ENCODE measurements at places on chromosomes 3 and 15. TPM values are rescaled to one million over a fixed set of nuclear protein-coding genes. Genes with fewer than 3 reads are reported as not detected.
A peak's percentile ranks its signal among the peaks of the same experiment; 100 is the strongest.

- peaks cover 12% of the 10 kb centered on the region for H3K36me3 ChIP-seq
- H3K4me1 ChIP-seq, result peaks cover 80% of the 10 kb centered on the region
- H3K27me3 ChIP-seq, result no peaks in the 10 kb centered on the region
- DNase-seq, result no peak
- no peak overlapping the region for H3K27ac ChIP-seq
Measured at GRCh38 chr3:66485291-66485968, 15.4 kb downstream of the LRIG1 start.

GRCh38 chr3:185659942-185660921 lies 74.1 kb downstream of the SENP2 start:
- DNase-seq, result peak; percentile 77
- H3K27ac ChIP-seq, result no peak overlapping the region
- H3K4me3 ChIP-seq, result no peak overlapping the region
- H3K4me1 ChIP-seq, result peaks cover 7% of the 10 kb centered on the region

DNA sequence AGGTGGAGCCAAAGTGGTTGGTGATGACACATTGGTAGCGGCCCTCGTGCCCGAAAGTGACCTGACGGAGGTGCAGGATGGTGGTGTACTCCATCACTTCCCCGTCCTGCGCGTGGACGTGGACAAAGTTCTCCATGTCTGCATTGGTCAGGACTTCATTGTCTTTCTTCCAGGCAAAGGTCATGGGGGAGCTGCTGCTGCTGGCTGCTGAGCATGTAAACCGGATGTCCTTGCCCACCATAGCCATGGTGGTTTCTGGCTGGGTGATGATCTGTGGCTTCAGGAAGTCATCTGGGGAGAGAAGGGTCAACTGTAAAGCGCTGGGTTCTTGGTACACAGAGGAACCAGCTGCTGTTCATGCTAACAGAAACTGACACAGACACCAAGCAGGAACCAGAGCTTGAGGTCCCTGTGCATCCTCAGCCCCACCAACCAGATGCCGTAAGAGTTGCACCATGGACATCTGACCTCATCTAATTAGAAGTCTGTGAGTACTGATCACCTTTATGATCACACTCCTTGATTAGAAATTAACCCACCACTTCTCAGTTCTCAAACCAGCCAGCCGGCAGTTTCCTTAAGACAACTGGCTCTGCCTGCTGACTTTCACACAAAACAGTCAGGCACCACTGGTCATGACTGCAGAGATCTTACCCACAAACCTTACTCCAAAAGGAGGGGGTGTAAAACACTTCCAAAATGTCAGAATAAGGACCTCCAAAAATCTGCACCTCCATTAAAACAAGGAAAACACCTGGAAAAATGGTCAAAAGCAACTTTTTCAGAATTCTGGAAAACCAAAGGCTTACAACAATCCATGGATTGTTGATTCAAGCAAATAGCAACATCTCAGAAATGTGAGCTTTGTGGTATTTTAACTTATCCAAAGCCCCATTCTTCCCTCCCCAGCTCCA lies 114.6 kb downstream of the LRIG1 start:
- peaks cover 65% of the 10 kb centered on the region for H3K36me3 ChIP-seq
- no peak overlapping the region for H3K4me3 ChIP-seq
- peaks cover 16% of the 10 kb centered on the region for H3K4me1 ChIP-seq
- no peaks in the 10 kb centered on the region for H3K27me3 ChIP-seq
- H3K27ac ChIP-seq, result peak overlapping the region; percentile 5

DNA sequence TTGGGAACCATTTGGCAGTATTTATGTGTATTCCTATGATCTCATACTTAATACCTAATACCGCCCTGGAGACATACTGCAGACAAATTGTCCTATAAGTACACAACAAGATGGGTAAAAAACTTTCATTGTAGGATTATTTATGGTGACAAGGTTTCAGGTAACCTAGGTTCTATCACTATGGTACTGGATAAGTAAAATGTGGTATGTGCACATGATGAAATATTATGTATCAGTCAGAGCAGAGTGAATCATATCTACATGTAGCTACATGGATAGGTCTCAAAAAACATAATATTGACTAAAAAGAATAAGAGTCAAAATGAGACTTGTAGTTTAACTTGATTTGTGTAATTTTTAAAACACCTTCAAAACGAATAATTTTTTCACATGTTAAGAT lies 147.8 kb downstream of the LEKR1 start:
- peaks cover 8% of the 10 kb centered on the region for H3K4me1 ChIP-seq
- H3K27ac ChIP-seq, result no peak overlapping the region
- no peak overlapping the region for H3K4me3 ChIP-seq
- peaks cover 6% of the 10 kb centered on the region for H3K27me3 ChIP-seq

- no peaks in the 10 kb centered on the region for H3K36me3 ChIP-seq
- H3K27me3 ChIP-seq, result no peaks in the 10 kb centered on the region
- H3K27ac ChIP-seq, result no peak overlapping the region
- no peak overlapping the region for H3K4me3 ChIP-seq
- DNase-seq, result no peak
Measured at GRCh38 chr15:64717735-64718495, 57.5 kb downstream of the RBPMS2 start.

DNA sequence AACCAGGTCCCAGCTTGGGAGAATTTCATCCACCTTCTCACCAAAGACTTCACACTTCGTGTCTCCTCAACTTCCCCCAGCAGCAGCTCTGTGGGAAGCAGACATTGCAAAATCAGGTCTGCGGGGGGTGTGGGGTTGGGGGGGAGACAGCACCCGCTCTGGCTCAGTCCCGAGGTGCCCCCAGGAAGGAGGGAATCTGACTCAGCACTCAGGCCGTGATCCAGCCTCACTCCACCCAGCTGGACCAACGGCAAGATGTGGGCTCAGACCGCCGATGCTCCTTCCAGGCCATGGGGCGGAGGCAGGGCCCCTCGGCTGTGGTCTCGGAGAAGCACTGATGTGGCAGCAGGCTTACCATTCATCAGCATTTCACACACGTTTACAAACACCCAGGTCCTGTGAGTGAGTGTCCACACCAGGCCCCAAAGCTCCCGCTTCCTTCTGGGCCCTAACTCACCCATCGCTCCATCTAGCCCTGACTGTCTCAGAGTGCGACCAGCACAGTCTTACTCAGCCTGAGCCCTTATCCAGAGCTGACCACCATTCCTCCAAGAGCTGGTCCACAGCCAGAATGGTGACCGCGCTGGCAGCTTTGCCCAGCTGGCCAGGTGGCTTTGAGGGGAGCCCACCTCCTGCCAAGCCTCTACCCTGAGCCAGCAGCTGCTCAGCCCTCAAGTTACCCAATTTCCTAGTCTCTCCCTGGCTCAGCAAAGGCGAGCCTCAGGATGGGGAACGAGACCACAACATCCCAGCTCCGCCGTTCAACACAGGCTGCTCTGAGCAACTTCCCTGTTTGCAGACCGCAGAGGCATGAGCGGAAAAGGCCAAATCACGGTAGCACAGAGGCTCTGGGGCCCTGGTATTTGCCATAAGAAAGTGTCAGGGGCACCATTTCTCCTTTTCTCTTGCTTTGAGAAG lies 3.3 kb downstream of the STAB1 start:
- H3K36me3 ChIP-seq, result no peaks in the 10 kb centered on the region
- H3K27me3 ChIP-seq, result no peaks in the 10 kb centered on the region
- DNase-seq, result no peak
- no peak overlapping the region for H3K27ac ChIP-seq
- peaks cover 2% of the 10 kb centered on the region for H3K4me1 ChIP-seq

- no peaks in the 10 kb centered on the region for H3K36me3 ChIP-seq
- H3K27ac ChIP-seq, result no peak overlapping the region
- no peaks in the 10 kb centered on the region for H3K27me3 ChIP-seq
- no peak for DNase-seq
Measured at GRCh38 chr3:9346141-9346540, 16.7 kb upstream of the THUMPD3 start.

DNA sequence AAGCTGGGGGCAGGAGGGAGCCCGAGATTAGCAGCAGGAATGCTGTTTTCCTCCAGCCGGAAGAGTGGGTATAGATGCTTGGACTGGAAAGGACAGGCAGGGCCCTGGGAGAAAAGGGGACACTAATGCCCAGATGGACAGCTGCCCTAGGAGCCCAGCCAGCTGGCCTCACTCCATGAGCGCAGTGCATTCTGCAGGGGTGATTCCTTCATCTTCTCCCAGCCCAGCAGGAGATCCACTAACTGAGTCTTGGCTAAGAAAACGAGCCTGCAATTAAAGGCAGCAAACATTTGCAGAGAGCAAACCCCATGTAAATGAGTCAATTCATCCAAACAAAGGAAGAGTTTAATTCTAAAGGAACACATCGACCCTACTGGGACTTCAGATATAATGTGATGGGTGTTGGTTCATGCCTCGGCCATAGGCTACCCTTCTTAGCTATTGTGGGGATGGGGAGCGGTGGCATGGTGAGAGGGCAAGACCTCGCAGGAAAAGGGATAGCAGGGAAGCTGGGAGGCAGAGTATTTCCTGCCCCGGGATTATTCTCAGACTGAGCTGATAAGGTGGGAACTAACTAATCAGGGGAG lies 13.3 kb upstream of the MINAR1 start:
- H3K4me1 ChIP-seq, result no peaks in the 10 kb centered on the region
- H3K27ac ChIP-seq, result no peak overlapping the region

DNA sequence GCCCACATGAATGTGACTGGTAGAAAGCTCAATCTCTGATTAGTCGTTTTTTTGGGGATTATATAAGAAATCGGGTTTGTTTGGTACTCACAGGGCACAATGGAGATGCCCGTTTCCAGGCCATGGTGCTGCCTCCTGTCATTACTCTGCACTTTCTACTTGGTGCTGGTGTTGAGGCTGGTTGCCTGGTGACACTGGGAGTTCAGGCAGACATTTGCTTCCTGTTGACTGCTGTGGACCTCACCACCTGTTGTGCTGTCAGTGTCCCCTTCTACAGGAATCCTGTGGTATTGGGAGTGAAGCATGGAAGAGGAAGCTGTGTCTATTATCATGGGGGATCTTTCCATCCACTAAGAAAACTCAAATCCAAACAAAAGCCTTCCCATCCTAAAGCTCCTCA lies 227.2 kb upstream of the TBL1XR1 start:
- peaks cover 48% of the 10 kb centered on the region for H3K4me1 ChIP-seq
- no peak overlapping the region for H3K27ac ChIP-seq
- H3K27me3 ChIP-seq, result no peaks in the 10 kb centered on the region
- DNase-seq, result no peak

GRCh38 chr3:119588112-119588511 lies 8.8 kb downstream of the ADPRH start:
- peaks cover 17% of the 10 kb centered on the region for H3K36me3 ChIP-seq
- no peak for DNase-seq
- H3K27me3 ChIP-seq, result peaks cover 5% of the 10 kb centered on the region
- H3K4me3 ChIP-seq, result no peak overlapping the region
- peaks cover 16% of the 10 kb centered on the region for H3K4me1 ChIP-seq

DNA sequence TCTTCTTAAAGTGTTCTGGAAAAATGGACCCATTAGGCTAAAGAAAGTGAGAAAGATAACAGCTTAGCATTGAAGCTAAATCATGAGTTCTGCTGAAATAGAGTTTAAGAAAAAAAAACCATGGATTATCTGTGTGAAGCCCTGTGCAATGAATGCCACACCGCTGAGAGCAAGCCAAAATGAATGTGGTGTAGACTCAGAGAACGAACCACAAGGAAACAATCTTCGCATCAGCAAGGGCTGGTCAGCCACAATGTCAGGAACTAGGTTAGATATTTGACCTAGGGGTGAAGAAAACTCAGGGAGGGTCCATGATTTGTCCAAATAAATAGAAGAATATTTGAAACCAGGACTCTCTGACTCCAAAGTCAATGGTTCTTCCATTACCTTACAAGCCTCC lies 91.4 kb upstream of the MEX3B start:
- H3K27me3 ChIP-seq, result no peaks in the 10 kb centered on the region
- no peak overlapping the region for H3K27ac ChIP-seq
- H3K4me3 ChIP-seq, result no peak overlapping the region
- peaks cover 15% of the 10 kb centered on the region for H3K36me3 ChIP-seq
- H3K4me1 ChIP-seq, result peaks cover 7% of the 10 kb centered on the region

DNA sequence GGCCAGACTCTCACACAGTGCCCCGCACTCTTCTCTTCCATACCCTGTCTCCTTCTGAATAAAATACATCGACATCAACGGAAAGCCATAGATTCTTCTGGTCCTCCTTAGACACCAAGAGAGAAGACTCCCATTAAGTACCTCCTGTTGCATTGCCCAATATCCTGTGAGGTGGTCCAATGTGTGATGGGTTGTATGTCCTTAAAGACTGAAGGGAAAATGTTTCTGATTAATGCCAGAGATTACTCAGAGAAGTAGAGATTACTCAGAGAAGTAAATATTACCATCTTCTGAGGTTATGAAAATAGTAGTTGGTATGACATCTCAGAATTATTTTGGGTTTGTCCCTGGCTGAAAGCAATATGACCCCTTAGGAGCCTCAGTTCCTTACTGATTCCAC lies 60.8 kb upstream of the GALNT15 start:
- DNase-seq, result no peak
- H3K4me3 ChIP-seq, result no peak overlapping the region
- H3K27me3 ChIP-seq, result peaks cover 8% of the 10 kb centered on the region
- H3K27ac ChIP-seq, result no peak overlapping the region

GRCh38 chr15:89665449-89666181 lies 10.3 kb upstream of the KIF7 start:
- H3K27ac ChIP-seq, result no peak overlapping the region
- no peak overlapping the region for H3K4me3 ChIP-seq
- H3K4me1 ChIP-seq, result peaks cover 2% of the 10 kb centered on the region
- no peaks in the 10 kb centered on the region for H3K36me3 ChIP-seq

- peaks cover 38% of the 10 kb centered on the region for H3K4me1 ChIP-seq
- H3K27me3 ChIP-seq, result peaks cover 83% of the 10 kb centered on the region
- peak overlapping the region; percentile 66 for H3K27ac ChIP-seq
Measured at GRCh38 chr3:43998370-43998835, 243.3 kb upstream of the TOPAZ1 start.

DNA sequence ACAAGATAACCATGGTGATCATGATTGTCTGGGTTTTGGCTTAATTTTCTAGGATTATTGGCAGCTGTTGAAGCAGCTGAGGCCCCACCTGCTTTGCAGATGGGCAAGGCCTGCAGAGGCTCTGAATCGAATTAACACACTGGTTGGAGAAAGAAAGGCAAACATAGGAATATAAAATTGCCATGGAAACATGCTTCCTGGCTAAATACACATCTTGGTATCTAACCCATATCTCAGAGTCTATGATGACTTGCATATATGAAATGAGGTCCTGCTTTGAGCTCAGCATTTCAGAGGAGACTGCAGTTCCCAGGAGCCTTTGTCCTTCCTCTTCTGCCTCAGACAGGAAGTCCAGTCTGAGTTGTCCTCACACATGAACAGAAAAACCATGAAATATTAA lies 24.3 kb upstream of the SV2B start:
- H3K4me1 ChIP-seq, result no peaks in the 10 kb centered on the region
- no peak overlapping the region for H3K27ac ChIP-seq
- H3K27me3 ChIP-seq, result peaks cover 33% of the 10 kb centered on the region
- no peaks in the 10 kb centered on the region for H3K36me3 ChIP-seq

GRCh38 chr3:112672716-112673541 lies 32.0 kb upstream of the CCDC80 start:
- peak overlapping the region; percentile 12 for H3K4me3 ChIP-seq
- peaks cover 30% of the 10 kb centered on the region for H3K36me3 ChIP-seq
- peak overlapping the region; percentile 92 for H3K27ac ChIP-seq
- H3K4me1 ChIP-seq, result peaks cover 87% of the 10 kb centered on the region
- DNase-seq, result peak; percentile 61
- peaks cover 2% of the 10 kb centered on the region for H3K27me3 ChIP-seq

Gene MFGE8
- total RNA-seq, result 22.9 TPM

Gene CFAP100
- not detected for total RNA-seq

Gene THSD4
- not detected for total RNA-seq

Gene LRRC34
- total RNA-seq, result 7.2 TPM

Gene GOLGA6D
- not detected for total RNA-seq

Gene GMPPB
- 46.6 TPM for total RNA-seq

Gene CCDC191
- 2.9 TPM for total RNA-seq

Gene PAK6
- 1.0 TPM for total RNA-seq

Gene ALS2CL
- 0.09 TPM for total RNA-seq
